Activated CD4-positive, alpha-beta T cell treated with anti-CD3 and anti-CD28 coated beads for 24 hours (primary cell): ENCODE measurements at places on chromosomes 1 and 21.

- no peak for DNase-seq
Measured at GRCh38 chr1:184302346-184302745, 84.5 kb upstream of the C1orf21 start.

DNA sequence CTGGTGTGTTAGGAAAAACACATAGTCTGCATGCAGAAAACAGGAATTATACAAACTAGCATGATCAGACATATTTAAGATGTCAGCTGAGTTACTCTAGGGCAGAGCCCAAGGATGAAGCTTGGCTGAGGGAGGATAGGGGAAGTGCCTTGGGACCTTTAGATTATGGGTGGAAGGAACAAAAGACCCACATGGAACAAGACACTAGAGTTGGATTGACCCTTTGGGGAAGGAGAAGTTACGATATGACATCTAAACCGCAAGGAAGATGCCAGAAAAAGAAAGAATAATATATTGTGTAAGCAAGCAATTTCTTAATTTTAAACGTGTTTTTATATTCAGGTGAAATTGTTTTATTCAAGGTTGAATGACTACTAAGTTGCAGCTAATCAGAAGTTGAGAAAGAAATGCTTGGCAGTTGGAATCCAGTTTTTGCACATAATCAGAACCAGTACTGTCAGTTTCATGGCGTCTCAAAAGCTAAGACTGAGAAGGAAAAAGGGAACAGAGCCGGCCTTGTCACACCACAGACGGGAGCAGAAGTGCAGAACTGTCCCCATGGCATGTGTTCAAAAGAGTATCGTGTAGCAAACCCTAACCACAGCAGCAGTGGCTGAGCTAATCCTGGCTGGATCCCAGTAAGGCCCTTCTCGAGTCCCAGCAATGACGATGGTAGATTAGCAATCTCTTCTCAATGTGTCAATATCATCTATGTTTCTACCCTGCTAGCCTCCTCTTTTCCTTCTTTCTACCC lies 31.2 kb upstream of the IFNAR2 start:
- no peak for DNase-seq

- DNase-seq = no peak
Measured at GRCh38 chr1:97947695-97948094, 26.9 kb upstream of the DPYD start.

DNA sequence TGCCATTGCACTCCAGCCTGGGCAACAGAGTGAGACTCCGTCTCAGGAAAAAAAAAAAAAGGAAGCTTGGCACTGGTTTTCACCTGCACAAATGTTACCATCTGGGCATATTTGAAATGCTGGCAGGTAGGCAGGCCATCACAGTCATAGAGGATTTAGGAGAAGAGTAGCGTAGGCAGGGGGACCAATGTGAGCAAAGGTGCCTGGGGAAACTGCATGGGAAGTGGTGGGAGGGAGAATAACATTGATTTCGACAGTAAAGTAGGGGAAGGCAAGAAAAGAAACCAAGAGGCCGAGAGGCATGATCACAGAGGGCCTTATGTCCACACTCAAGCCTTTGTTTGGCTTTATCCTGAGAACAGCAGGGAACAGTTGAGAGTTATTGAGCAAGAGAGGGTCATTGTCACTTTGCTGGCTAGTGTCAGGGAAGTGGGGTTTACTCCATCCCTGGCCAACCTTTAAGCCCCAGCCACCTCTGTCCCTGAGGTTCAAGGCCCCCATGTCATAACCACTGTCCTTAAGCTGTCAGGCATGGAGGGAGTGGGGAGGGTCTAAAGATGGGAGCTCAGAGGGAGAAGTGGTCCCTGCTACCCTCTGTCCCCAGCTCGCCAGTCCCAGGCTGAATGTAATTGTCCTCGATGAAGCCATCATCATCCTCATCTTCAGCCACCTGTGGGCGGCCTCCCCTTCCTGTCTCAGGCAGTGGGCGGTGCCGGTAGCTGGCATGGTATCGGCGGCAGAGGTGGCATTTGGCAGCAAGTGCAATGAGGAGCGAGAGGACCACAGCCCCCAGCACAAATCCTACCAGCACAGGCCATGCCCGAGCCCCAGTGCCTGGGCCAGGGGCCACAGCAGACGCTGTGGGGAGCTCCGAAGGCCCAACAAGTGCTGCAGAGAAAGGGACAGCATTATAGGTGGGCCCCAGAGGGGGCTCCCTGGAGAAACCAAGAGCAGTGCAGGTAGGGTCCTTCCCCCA lies 2.9 kb downstream of the C1orf210 start:
- no peak for DNase-seq

DNA sequence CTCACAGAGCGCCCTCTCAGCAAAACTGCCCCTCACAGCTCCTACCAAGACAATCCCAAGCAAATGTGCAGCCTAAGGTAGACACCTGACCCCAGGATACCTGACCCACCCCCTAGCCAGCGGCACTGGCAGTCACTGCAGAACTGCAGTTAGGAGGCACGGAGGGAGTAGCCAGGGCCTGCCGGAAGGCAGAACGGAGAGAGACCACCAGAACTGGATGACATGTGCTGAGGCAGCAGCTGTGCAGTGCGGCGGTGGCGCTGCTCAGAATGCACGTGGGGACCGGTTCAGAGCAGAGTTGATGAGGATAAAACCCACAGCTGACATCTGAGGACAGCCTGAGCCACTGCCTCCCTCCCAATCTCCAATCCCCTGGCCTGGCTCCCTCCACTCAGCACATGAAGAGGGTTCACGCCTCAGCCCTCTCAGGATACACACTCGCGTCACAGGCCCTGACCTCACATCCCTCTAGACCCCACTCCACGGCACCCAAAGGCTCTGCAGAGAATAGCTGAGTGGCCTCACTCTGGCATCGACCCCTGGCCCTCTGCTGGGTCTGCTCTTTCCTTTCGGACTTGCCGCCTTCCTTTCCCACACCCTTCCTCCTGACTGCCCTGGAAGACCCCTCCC lies 29.6 kb downstream of the UBE2G2 start:
- DNase-seq = no peak

DNA sequence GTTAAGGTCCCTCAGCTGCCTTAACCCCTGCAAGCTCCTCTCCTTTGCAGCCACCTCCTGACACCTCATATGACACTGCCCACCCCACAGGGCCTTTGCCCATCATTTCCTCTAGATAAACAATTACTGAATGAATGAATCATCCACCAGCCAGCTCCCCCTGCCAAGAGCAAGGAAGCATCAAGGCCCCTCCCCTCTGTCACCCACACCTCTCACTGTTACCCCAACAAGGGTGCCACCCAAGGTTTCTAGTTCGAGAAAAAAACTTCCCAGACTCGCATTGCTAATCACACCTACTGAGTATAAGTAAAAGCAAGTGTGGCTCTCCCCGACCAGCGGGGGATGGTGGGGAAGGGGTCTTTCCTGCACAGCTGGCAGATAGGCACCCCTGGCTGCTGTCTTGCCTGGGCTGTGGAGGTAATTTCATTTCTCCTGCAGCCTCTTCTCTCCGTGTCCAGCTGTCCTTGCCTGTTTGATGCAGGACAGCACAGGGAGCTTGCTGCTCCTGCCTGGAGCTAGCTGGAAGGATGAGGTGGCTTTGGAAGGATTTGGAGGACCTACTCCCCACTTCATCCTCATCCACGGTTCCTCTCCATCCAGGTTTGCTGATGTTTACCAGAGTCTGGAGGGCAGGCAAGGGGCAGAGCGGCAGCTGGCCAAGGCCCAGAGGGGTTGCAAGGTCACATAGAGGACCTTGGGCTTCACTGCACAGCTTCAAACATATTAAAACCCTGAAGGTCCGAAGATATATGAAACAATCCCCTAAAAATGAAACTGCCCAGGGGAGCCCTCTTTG lies 33.1 kb upstream of the LBR start:
- peak; percentile 45 for DNase-seq

DNA sequence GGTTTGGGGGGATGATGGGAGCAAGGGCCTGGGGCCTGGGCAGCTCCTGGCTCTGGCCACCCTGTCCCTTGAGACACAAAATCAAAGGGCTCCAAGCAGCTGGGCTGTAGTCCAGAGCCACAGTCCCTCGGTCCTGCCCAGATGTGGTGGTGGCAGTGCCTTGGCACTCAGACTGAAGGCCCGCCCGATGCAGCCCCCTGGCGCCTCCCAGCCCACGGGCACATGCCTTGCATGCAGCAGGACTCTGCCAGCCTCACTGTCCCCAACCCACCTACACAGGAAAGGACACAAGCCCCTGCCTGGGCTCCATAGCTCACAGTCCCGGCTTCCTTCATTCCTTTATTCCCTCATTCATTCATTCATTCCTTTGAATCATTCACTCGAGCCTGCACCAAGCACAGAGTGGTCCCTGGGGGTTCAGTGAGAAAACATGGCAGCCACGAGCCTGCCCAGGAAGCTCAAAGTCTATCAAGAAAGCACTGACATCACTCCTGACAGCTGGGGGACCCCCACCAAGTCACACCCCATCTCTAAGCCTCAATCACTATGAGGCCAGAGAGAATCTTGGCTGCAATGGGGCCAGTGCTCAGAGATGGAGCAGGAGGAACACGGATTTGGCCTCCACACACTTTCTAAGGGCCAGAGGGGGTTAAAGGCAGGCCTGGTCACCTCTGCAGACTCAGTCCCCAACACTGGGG lies 5.8 kb downstream of the SDC3 start:
- DNase-seq = no peak
